ENCODE measurements at places on chromosomes 11 and 22.

DNA sequence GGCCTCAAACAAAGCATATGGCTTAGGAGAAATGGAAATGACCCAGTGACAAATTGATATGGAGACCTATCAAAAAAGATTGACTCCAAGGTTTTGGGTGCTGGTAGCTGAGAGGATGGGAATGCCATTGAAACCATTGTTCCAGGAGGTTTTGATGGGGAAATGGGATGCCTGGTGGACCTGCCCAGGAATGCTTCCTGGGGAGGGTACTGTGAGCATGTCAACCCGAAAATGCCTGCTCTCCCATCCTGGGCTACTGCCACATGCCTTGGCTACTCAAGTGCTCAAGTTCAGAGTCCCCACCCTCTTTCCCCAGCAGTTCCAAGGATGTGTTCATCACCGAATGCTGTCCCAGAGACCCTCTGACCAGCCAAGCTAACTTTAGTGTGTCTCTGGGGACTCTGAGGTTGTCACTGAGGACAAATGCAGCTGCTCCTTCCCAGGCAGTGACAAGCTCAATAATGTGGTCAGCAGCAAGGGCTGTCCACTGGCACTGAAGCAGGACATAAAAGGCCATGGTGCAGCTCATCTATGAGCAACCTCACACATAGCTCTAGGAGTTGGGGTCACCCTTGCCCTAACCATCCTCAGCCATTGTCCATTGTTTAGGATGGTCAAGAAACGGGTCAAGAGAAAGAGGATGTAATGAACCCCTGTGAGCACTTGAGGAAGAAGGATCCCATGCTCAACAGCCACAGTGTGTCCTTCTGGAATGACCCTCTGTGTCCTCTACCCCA, 83.7 kb downstream of the TRIM29 start:
- no peak for DNase-seq

DNA sequence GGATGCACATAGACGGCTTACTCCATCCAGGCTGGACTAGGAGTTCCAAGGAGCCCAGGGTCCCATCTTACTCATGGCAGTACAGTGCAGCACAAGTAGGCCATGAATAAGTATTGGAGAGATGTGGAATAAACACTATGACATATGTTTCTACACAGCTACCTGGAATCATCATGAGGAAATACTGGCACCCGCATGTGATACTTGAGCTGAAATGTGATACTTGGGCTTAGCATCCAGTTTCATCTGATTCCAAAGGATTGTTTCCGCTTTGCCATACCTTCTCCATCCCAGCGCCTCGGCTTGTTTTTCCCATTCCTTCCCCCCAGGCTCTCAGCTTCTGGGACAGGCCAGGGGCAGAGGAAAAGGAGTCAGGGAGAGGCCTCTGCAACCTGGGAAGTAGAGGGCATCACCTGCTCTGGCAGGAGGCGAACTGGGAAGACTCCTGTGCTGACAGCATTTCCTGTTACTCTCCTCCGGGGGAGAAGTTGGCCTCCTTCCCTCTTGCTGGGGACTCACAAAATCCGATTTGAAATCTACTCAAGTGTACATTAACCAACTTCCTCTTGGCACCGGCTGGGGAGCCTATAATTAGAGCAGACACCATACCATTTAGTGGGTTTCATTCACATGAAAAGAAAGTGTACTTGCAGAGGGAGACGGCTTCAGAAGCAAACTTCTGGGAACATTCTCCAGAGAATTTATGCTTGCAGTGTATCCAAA, 187.8 kb downstream of the MIAT start:
- no peak for DNase-seq

GRCh38 chr22:29215012-29215860, 9.5 kb downstream of the EMID1 start:
- no peak for DNase-seq

GRCh38 chr11:133072378-133072777, 459.9 kb downstream of the OPCML start:
- DNase-seq: no peak

GRCh38 chr22:50688448-50688847, 15.8 kb downstream of the SHANK3 start:
- no peak for DNase-seq

- DNase-seq: no peak
Measured at GRCh38 chr22:49786976-49787706, 40.5 kb downstream of the BRD1 start.

DNA sequence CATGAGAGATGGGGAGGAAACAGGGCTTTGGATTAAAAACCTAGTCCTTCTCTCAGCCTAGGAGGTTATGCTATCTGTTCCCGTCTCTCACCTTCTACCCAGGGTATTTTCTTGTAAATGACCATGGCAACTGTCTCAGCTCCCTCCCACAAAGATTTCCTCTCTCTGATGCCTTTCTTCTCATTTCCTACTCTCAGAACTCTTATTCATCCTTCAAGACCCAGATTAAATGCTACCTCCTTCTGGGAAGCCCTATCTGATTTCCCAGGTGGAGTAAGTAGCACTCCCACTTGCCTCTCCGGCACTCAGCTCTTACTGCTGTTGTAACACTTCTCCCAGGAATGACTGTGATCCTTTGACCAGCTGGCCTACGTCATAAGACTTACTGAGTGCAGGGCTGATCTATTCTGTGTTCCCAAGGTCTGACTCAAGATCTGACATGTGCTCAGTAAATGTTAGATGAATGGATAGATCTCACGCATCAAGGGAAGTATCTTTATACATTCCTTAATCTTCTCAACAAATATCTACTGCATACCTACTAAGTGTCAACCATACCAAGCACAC, 175.0 kb downstream of the TENM4 start:
- no peak for DNase-seq

DNA sequence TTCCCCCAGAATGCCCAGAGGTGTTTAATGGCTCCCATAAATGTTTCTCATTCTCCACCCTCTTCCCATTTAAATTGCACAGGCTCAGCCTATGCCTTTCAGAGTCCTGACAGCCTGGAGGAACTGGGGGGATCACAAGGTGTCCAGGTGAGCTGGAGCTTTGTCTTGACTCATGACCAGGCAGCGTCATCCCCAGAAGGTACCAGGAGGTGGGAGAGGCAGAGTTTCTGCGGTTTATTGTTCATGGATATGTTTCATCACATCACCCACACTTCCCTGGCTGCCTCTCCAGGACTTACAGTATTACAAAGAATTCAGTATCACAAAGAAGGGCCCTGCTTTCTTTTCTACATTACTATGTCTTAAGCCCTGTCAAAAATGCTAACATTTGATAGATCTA, 103.2 kb upstream of the GALNT18 start:
- DNase-seq: no peak

- no peak for DNase-seq
Measured at GRCh38 chr11:63595296-63595695, 18.9 kb downstream of the PLAAT3 start.

DNA sequence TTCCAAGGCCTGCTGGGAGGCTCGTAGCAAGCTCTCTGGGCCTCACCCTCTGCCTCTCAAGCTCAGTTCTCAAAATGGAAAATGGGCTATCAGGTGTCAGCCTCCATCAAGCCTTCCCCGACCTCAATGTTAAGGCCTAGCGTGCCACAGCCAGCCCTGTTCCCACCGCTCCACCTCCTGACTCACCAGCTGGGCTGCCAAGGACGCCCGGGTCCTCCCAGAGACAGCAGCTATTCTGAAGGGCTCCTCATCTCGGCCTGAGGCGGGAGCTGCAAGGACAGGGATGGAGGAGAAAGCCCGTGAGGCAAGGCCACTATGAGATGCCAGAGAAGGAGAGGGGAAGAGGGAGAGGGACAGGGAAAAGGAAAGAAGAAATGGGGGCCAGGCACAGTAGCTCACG, 19.9 kb downstream of the ARAP1 start:
- DNase-seq: no peak

GRCh38 chr22:32531931-32532819, 57.6 kb downstream of the FBXO7 start:
- DNase-seq: no peak

DNA sequence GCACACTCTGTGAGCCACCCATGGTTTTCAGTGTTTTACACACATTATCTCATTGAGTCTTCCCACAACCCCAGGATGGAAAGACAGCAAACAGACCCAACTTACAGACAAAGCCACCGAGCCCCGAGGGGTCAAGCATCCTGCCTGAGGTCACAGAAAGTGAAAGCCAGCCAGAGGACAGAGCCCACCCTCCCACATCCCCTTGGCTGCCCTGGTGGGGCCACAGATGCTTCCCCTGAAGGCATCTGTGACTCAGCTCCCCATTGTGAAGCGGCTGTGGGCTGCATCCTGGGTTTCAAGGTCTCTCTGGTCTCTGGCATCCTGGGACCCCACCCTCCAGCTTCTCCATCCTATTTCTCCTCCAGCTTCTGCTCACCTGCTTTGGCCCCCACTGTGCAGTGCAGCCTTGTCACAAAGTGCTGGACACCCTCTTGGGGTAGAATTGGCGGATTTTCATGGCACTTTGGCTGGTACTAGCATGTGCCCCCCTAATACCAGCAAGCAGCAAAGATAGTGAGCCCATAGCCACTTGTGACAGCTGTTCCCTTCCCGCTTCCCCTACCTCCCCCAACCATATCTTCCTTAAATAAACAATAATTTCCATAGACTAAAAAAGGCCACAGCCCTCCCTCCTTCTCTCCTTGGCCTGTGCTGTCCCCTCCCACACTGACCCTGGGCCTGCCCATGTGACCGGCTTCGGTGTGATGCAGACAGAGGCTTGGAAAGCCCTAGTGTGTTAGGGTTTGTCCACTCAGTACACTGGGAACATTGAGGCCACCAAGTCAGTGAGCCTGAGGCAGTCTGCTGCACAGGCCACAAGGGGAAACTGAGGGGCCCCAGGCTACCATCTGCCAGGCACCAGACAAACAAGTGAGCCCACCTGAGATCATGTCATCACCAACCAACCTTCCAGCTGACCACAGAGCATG, 53.9 kb upstream of the SHISAL1 start:
- peak; percentile 21 for DNase-seq

- no peak for DNase-seq
Measured at GRCh38 chr11:130092661-130093060, 23.0 kb downstream of the APLP2 start.

- DNase-seq: no peak
Measured at GRCh38 chr11:3077189-3077836, 20.1 kb upstream of the CARS1 start.

GRCh38 chr11:44889266-44889665, 61.4 kb downstream of the TP53I11 start:
- DNase-seq: no peak

GRCh38 chr22:38424525-38425080, 30.4 kb downstream of the KCNJ4 start:
- DNase-seq: no peak

GRCh38 chr11:123822599-123822998, 16.4 kb upstream of the OR6M1 start:
- no peak for DNase-seq

GRCh38 chr11:121999651-122000050, 116.4 kb downstream of the BLID start:
- no peak for DNase-seq

DNA sequence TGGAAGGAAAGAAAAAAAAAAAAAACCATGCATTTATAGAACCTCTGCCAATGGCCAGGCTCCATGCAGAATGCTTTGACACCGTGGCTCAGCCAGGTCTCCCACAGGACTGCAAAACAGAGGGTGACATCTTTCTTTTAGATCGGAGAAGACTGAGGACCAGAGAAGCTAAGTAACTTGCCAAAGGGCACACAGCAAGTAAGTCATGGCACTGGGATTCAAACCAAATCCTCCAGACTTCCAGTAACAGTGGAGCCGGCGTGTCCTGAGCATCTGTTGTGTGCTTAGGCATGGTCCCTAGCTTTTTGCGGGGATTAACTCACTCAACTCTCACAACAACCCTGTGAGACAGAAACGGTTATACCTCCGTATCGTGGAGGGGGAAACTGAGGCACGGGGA, 20.7 kb downstream of the MGAT3 start:
- no peak for DNase-seq

DNA sequence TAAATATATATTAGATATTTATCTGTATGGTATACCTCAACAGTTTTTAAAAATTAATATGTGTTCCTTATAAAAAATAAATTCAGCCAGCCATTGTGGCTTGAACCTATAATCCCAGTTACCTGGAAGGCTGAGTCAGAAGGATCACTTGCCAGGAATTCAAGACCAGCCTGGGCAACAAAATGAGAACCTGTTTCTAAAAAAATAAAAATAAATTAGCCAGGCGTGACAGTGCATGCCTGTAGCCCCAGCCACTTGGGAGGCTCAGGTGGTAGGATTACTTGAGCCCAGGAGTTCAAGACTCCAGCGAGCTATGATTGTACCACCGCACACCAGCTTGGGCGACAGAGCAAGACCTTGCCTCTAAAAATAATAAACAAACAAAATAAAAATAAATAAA, 54.9 kb downstream of the PHF21A start:
- no peak for DNase-seq

DNA sequence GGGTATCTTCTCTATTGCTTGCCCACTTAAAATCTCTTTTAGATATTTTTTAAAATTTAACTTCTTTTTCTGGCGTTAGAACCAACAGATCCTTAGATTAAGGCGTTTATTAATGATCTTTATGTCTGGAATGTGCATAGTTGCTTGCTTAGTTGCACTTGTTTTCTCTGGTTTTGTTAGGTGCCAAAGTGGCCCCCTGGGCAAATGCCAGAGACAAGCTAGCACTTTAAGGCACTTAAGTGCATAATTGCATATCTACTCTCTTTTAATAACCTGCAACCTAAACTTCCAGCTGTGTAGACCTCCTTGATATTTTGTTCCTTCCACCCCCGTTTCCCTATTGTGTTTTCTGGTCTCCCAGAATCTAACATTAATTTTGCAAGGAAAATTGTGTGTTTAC, 3.3 kb downstream of the RBM4 start:
- no peak for DNase-seq

GRCh38 chr22:24178502-24179440, 2.5 kb upstream of the SUSD2 start:
- no peak for DNase-seq

DNA sequence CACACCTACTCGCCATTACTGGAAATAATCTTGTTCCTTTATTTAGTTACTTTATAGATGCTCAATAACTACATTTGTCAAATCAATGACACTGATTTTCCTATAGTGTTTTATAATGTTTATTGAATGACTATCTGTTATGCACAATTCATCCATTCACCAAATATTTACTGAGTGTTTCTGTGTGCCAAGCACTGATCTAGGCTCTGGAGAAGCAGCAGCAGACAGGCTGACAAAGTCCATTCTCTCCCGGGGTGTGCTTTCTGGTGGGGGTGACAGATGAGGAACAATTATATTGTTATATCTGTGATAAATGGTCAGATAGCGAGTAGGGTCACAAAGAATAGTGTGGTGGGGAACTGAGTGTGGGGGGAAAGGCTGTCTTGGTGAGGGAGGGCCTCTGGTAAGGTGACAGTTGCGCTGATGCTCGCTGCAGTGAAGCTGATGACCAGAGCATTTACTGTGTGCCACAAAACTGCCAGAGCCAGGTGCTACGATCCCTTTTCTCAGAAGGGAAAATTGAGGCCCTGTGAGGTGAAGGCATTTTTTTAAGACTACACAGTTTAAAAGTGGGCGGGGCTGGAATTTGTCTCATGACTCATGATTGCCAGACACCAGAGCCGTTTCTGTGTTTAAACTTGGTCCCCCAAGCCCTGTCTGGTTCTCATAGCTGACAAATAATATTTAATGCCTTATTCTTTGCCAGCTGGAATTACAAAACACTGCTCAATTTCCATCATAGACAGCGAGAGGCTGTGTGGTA, 10.2 kb downstream of the PACS1 start:
- no peak for DNase-seq

- DNase-seq: no peak
Measured at GRCh38 chr22:37310075-37310606, 27.8 kb downstream of the CYTH4 start.

Data from NCI-H526 treated with DMSO at 0.1 percent for 48 hours (cell line).